ENCODE measurements at places on chromosomes 1 and 21. TPM values are rescaled to one million over a fixed set of nuclear protein-coding genes. Genes with fewer than 3 reads are reported as not detected.

TAL1 gene
- not detected for polyA plus RNA-seq

CR2 gene
- polyA plus RNA-seq = 10.9 TPM

OR2AK2 gene
- polyA plus RNA-seq = not detected

AMPD1 gene
- not detected for polyA plus RNA-seq

PTGER3 gene
- polyA plus RNA-seq = not detected

UTS2 gene
- polyA plus RNA-seq = 2.2 TPM

ZBTB8OS gene
- 65.8 TPM for polyA plus RNA-seq

DEPDC1 gene
- not detected for polyA plus RNA-seq

MPZ gene
- polyA plus RNA-seq = not detected

PCP4 gene
- not detected for polyA plus RNA-seq
